Large intestine (tissue), 12 donors: ENCODE measurements at places on chromosomes 7 and 10. TPM values are rescaled to one million over a fixed set of nuclear protein-coding genes. Genes with fewer than 3 reads are reported as not detected.

DNA sequence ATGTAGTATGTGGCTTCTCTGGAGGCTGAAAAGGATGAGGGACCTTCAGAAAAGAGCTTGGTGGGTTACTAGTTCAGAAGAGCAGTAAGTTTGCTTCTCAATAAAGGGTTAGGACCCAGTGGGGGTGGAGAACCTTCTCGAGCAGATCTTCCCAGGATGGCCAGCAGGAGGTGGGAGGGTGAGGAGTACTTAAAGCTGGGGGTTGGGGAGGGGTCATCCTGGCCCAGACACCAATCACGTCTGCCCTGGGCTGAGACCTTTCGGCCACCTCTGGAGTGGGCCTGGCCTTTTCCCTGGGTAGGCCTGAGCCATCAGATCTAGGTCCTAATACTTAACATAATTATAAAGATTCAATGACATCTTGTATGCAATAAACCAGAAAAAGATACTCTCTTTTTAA is 149.0 kb upstream of the TCF7L2 start:
- no peak for DNase-seq

DNA sequence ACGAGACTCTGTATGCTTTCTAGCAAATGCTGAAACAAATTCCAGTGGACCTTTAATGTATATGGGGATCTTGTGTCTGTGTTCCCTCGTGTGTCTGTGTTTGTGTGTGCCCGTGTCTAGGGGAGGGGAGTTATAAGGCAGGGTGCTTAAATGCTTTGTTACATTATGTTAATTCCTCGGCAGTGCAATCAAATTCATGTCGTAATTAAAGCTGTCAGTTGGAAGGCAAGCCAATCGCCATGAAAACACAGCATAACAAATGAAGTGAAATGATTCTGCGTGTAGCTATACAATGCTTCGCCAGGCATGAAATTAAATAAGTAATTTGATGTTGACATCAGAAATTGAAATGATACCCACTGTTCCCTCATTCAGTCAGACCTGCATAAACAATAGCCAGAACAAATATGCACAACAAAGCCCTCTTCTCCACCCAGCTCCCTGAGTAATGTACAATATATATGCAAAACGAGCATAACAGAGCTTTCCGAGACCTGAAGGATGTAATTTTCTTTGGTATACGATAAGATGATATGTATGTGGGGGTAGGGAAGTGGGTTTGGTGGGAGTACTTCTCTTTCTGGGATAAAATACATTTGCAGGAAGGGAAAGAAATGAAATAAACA is 534.1 kb downstream of the AUTS2 start:
- no peak for DNase-seq

DNA sequence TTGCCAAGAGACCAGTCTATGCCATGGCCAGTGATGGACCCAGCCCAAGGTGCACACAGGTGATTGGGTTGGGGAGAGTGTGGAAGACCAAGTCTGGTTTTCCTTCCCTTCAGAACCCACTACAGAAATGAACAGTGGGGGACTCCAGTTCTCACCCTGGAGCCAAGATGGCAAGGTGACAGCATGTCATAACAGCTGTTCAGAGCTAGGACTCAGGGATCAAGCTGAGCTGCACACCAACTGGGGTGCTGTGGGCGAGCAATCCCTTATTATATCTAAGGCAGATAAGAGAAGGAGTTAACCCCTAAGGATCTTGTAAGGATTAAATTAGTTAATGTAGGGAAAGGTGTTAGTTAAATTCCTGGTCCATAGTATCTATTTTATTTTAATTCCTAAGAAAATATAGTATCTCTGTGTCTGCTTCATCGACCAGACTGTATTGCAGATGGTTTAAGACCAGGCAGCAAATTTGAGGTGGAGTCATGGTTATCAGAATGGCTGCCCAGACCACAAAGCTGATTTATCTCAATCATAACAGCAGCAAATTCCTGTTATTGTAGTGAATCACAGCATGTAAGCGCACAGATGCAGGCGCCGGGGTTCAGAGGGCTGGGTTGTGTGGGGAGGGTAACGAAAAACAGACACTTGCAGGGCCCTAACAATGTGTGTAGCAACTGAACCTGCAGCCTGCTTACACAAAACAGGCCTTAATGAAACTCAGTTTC is 208.7 kb upstream of the ZNF32 start:
- no peak for DNase-seq

DNA sequence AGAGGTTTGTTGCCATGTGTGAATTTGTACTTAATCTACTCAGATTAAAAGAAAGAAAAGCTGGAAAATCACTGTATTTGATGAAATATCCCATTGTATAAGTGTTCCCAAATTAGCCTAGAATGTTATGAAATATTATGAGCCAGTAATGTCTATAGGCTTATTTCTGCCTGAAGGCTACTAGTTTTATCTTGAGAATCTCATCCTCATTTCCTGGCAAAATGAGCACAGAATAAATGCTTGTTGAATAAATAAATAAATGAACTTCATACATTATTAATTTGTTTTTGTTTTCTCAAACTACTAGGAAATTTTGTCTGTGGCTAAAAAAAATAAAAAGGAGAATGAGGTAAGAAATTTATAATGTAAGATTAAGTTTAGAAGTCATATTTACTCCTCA is 25.5 kb downstream of the HELLS start:
- no peak for DNase-seq

DNA sequence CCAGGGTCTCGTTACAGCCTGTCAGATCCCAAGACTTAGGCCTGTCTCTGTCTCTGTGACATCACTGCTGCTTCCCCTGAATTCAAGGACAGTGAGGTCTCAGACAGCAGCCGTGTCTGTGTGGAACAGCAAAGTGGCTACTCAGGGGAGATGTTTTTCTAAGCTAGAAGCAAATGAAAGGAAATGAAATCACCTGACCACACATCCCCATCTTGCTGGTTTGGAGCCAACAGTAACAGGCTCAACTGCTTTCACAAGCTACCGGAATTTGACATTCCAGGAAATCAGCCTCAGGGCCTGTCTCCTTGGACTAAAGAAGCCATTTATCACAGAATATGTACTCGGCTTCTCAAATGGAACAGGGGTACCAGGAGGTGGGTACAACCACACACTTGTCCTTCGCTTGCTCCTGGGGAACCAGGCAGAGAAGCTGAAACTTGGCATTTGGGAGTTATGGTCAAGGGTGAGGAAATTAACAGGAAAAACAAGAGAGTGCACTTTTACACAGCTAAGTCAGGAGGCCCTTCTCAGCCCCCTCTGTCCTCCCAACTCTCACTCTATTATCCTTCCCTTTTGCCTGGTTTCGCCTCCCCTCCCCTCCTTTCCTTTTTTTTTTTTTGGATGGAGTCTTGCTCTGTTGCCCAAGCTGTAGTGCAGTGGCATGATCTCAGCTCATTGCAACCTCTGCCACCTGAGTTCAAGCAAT is 73.2 kb downstream of the SPDYE5 start:
- peak; percentile 6 for DNase-seq

GRCh38 chr10:111004016-111004415 is 72.8 kb upstream of the ADRA2A start:
- no peak for DNase-seq

DNA sequence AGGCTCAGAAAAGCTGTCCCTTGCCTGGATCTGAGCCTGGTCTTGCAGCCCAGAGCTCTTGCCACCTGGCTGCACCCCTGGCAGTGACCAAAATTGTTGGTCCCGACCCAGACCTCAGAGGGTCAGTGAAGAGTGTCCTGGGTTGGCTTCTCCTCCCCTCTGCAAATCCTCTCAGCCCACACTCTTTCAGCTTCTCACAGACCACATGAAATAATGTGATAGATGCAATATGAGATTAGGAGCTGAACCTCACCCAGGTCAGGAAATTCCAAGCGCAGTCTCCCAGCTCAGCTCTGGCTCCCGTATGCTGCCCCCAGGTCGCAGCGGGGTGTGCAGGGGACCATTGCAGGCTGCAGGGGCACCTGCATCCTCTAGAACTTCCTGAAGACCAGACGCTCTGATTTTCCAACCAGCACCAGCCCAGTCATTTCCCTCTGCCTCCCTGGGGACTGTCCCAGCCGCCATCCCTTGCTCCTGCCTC is 19.6 kb upstream of the RET start:
- DNase-seq, result no peak

GRCh38 chr10:96044736-96045135 is 1.4 kb downstream of the CCNJ start:
- peak; percentile 55 for DNase-seq

- no peak for DNase-seq
Measured at GRCh38 chr10:100636848-100637553, 101.3 kb downstream of the HIF1AN start.

GRCh38 chr10:80524190-80524909 is 13.4 kb upstream of the SH2D4B start:
- no peak for DNase-seq

- no peak for DNase-seq
Measured at GRCh38 chr10:110788620-110789385, 82.9 kb upstream of the PDCD4 start.

DNA sequence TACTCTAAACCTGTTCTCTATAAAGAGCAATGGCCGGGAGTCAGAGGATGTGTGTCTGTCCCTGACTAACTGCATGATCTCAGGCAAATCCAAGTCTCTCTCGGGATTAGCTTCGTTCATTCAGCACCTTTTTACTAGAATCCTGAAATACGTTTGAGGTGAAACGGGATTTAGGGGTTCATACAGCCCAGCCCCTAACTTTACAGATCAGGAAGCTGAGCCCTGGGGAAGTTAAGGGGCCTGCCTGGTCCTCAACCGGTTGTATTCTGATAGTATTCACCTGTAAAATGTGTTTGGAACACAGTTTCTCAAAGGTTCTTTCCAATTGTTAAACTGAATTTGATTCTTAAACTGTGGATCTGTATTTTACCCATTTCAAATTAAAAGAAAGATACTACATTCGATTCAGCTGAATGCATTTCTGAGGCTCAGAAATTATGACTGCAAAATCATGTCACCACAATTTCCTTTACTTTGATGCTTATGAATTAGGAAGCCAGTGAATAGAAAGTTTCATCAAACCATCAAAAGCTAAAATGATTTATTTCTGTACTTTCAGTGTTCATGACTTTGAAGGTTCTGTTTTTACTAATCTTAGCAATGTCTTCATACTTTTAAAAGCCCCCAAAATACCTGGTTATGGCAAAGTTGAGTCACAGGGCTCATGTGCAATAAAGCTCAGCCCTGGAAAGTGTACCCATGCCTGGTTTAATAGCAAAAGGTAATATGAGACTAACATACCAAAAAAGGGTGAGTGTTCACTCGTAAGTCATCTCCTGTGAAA is 28.9 kb upstream of the EZH2 start:
- no peak for DNase-seq

- no peak for DNase-seq
Measured at GRCh38 chr10:73648975-73649829, 6.6 kb downstream of the SYNPO2L start.

DNA sequence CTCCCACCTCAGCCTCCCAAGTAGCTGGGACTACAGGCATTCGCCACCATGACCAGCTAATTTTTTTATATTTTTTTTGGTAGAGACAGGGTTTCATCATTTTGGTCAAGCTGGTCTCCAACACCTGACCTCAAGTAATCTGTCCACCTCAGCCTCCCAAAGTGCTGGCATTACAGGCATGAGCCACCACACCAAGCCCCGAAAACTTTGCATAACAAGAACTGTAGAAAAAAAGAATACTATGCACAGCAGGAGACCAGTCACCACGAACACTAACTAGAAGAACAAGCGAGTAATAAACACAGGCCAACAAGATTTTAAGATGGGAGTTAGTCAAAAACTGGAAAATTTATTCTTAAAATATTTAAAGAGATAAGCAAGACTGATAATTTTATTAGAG is 447.0 kb downstream of the ETV1 start:
- no peak for DNase-seq

- DNase-seq, result no peak
Measured at GRCh38 chr7:94481279-94481678, 28.3 kb upstream of the CASD1 start.

DNA sequence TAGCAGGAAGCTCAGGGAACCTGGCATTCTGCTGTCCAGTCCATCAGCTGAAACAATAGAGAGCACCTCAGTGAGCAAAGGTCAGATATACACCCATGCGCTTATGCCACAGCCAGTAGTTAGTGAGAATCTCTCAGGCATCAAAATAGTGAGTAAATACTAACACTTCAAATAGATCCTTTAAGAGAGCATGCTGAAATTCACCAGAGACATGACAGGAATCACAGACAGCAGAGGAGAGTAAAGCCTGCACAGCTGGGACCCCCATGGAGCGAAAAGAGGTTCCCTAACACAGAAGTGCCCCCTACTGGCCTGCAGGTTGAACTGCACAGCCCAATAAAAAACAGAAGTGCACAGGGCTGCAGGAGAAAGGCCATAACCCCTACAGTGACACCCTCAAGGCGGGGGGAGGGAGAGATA is 57.6 kb upstream of the ANTXRL start:
- peak; percentile 50 for DNase-seq

GRCh38 chr7:27690649-27691048 is 28.0 kb upstream of the HIBADH start:
- DNase-seq, result no peak

- DNase-seq, result no peak
Measured at GRCh38 chr7:139673230-139673629, 104.6 kb downstream of the HIPK2 start.

- DNase-seq, result no peak
Measured at GRCh38 chr10:16720812-16721211, 96.4 kb downstream of the RSU1 start.

DNA sequence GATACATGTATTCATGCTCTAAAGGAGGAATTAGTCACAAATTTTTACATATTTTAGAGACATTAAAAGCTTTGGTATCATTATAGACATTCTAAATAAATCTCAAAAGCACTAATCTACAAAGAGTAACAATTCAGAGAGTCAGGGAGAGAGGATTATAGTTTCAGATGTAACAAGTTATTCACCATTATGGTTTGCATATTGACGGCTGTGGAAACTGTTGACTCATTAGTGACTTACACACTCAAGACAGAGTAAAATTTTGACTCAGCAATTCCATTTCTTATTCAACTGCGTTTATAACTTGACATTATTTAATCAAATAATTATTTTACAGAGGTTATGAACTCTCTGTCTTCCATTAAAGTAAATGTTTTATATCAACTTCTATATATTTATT is 95.4 kb upstream of the SEMA3C start:
- DNase-seq, result no peak

PRLHR gene
- polyA plus RNA-seq, result 1.1 TPM

CLRN3 gene
- 121 TPM for polyA plus RNA-seq

ANKMY2 gene
- 34.0 TPM for polyA plus RNA-seq

RAB19 gene
- 1.2 TPM for polyA plus RNA-seq

EPDR1 gene
- 5.8 TPM for polyA plus RNA-seq

CHCHD1 gene
- polyA plus RNA-seq, result 49.7 TPM

TMEM229A gene
- polyA plus RNA-seq, result 3.7 TPM

TSPAN33 gene
- polyA plus RNA-seq, result 9.6 TPM

SLC26A3 gene
- 176 TPM for polyA plus RNA-seq

COBL gene
- polyA plus RNA-seq, result 30.5 TPM

GRID2IP gene
- 0.88 TPM for polyA plus RNA-seq

SVIL gene
- polyA plus RNA-seq, result 42.2 TPM

LRRC18 gene
- 0.24 TPM for polyA plus RNA-seq

SPDYE6 gene
- polyA plus RNA-seq, result 4.3 TPM
